ENCODE measurements at places on chromosomes 4 and X.

DNA sequence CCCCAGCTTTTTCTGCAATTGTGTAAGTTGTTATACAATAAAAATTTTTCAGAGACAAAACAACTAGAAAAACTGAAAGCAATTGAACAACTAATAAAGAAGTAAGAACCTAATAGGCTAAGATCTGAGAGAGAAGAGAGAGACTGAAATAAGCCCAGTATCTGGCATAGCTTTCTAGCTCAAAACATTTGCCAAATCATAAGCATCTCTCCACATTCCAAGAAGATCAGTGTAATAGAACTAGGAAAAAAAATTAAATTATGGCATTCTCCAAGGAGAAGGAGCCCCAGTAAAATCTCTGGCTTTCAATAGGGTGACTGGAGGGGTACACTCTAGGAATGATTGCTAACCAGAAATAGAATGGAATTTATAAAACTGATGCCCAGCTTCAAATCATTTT is 19.0 kb upstream of the PPP3CA start:
- no peak for DNase-seq

DNA sequence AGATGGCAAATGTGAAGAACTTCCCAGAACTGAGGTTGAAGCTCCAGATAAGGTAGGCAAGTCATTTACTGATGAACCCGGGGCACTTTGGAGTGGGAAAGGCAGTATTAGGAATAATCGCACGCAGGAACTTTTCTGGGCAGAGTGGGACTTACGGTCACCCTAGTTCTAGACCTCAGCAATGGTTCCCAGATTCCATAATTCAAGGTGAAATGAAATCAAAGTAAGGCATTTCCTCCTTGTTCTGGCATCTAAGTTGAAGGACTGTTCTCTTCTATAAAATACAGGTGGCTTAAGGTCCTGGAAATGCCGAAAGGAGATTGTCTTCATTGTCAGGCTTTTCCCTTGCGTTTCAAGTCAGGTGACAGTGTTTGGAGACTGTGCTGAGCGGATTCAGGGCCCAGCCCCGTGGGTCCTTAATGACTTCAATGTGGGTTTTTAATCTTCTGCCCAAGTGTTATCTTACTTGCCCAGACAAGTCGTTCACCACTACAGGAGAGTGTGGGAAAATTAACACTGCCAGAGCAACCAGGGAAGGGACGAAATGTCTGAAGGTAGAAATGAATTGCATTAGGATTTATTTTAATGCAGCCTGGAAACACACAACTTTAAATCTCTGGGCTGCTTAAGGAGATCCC is 52.1 kb upstream of the STOX2 start:
- DNase-seq: no peak

DNA sequence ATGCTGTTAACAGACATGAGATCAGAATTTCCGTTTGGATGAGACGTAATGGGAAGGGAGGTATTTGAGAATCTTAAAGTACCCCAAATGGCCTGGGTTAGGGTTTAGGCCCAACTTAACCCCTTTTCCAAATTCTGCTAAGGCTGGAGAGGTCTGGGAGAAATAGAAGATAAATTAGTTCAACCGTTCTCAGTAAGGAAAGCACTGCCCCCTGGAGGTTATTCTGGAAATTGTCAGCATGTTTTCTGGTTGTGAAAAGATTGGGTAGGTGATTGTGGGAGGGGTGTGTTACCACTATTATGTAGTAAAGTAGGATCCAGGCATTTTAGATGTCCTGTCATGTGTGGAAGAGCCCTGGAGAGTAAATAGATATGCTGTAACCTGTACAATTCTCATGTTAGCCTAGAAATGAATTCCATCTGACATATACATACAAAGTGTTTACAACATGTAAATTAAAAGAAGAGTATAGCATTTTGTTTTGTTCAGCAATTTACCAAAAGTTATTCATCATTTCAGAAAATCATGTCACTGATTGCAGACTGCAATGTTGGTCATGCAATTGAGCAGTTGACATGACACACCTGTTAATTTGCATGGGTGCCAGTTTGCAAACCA is 26.8 kb upstream of the GRXCR1 start:
- DNase-seq: peak; percentile 38

GRCh38 chr4:129994715-129995114 is 898.8 kb downstream of the C4orf33 start:
- DNase-seq: no peak

GRCh38 chr4:54837576-54838140 is 179.9 kb downstream of the KIT start:
- no peak for DNase-seq

DNA sequence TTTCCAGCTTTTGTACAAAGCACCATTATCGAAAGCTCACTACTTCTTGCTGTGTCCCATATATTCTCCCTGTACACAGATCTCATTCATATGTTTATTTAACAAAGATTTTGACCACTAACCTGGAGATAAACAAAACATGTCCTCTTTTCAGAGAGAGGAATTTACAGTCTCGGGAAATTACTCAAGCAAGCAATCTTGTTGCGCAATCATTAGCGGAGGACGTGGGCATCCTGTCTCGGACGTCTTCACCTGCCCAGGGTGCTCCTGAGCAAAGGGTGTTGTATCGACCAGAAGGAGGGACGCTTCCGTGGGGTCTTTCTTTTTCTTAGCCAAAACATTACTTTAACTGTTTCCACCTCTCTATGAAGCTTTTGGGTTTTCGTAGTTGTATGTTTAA is 66.5 kb upstream of the CLCN4 start:
- no peak for DNase-seq

DNA sequence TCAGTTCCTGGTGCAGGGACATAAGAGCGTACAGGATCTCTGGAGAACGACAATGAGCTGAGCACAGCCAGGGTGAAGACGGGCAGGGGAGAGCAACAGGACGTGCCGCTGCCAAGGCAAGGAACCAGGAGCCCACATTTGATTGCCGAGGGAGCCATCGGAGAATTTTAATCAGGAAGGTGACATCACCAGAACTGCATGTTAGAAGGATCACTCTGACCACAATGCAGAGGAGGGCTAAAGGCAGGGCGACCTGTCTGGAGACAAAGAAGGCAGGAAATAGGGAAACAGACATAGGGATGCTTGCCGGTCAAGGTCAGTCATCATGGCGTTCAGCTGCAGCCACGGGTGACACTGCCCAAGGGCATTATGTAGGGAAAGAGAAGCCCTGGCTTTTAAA is 81.4 kb downstream of the RBM47 start:
- DNase-seq: no peak

GRCh38 chrX:66162331-66162822 is 1.7 kb upstream of the HEPH start:
- no peak for DNase-seq

DNA sequence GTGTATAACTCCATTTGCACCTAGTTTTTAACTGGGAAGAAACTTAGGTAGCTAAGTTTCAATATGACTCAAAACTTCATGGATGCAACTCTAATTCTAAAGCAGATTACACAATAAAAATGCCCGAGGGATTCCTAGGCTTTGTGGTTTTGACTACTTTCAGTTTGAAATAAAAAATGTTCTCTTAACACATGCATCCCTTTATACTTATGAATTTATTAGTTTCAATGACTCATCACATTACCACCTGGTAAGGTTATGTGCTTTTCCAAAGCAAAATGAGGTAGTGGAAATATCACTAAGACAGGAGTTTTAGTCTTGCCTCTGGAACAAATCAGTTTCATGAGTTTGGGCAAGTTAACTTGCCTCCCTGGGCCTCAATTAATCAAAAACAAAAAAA is 125.5 kb downstream of the OPHN1 start:
- no peak for DNase-seq

DNA sequence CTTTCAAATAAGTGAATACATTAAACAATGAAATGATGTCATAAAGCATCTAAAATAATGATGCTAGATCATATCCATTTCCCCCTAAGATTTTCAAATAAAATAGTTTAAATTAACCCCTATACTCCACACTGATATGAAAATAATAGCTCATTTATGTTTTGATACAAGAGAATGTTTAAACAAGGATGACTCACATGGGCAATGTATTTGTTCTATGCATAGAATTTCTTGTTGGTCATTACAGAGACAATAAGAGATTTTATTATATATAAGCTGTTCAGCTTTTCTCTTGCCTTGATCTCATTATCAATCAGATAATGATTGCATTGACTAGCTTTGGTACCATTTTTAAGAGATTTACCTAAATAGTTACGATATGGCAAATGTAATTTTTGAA is 411.7 kb downstream of the ARHGAP24 start:
- no peak for DNase-seq

DNA sequence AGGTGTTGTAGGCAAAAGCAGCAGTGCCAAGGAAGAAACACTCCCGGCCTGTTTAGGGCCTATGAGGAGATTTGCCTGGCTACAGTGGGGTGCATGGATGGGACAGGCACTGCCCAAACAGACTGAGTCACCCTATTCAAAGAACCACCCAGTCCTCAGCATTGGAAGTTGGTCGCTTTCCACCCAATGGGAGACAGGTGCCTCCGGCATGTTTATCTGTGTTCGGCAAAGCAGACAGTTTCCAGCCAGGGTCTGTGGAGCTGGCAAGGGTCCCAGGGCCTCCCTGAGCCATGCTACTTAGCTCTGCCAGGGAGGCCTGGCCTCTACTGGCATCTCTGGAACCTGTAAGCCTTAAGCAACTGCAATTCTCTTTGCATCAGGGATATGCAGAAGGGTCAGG is 165.1 kb upstream of the ATP6AP2 start:
- no peak for DNase-seq

DNA sequence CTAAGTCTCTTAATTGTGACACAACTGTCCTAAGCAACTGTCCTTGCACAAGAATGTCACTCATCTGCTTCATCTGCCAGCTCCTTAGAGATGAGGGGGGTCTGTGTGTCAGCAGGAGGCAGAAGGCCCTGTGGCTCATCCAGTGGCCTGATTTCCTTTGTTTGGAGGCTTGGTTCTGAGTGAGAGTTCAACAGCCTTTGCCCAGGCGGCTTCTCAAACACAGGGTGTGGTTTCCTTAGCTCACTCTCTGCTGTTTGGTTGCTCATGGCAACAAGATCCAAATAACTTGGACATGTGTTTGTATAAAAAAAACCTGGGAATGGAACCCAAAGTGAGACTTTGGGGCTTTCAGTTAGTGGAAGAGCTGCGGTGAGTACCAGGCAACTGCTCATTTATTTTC is 46.6 kb downstream of the MAP7D3 start:
- DNase-seq: no peak

- no peak for DNase-seq
These were observed 152.4 kb downstream of the STAG2 start for GRCh38 chrX:124113621-124114600.

- DNase-seq: no peak
These were observed 88.1 kb downstream of the MBNL3 start for GRCh38 chrX:132400706-132401105.

- no peak for DNase-seq
These were observed 6.8 kb downstream of the FGB start for GRCh38 chr4:154569584-154569983.

GRCh38 chr4:151882072-151882803 is 121.4 kb upstream of the GATB start:
- no peak for DNase-seq

DNA sequence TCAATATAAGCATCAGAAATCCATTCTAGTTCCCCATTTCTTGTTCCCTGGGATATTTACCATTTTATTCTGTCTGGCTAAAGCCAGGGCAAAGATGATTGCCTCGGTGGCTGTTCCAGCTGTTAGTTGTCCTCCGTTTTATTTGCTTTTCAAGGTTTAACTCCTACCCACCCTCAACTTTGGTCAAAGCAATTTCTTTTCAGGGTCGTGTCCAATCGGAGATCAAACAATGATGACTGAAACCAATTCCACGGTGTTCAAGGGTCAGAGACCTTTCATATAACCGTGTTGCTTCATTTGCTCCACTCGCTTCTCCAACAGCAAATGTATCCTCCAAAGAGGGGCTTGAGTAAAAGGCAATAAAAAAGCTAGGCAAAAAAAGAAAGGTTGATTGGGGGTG is 193.5 kb upstream of the FTHL17 start:
- no peak for DNase-seq

GRCh38 chr4:25096251-25096980 is 63.8 kb downstream of the SEPSECS start:
- DNase-seq: no peak

- DNase-seq: no peak
These were observed 41.6 kb upstream of the UGDH start for GRCh38 chr4:39568805-39569204.

- DNase-seq: no peak
These were observed 40.3 kb downstream of the MED28 start for GRCh38 chr4:17654701-17655100.

GRCh38 chr4:93814722-93815121 is 13.8 kb upstream of the ATOH1 start:
- DNase-seq: no peak

DNA sequence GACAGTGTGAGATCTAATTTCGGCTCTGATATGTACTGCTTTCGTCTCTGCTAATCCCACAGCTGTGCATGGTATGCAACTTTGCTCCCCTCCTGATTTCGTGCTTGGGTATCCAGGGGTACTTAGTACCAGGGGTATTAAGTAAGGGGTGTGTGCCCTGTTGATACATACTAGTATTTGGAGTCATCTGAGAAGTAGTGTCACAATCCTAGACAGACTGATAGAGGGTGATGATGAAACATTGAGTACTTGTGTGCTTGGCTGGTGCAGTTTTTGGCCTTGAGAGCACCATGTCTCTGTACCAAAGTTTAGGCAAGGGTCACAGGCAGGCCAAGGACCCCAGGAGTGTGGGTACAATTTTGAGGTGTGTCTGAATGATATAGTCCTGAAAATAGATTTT is 10.9 kb downstream of the GPAT3 start:
- no peak for DNase-seq

DNA sequence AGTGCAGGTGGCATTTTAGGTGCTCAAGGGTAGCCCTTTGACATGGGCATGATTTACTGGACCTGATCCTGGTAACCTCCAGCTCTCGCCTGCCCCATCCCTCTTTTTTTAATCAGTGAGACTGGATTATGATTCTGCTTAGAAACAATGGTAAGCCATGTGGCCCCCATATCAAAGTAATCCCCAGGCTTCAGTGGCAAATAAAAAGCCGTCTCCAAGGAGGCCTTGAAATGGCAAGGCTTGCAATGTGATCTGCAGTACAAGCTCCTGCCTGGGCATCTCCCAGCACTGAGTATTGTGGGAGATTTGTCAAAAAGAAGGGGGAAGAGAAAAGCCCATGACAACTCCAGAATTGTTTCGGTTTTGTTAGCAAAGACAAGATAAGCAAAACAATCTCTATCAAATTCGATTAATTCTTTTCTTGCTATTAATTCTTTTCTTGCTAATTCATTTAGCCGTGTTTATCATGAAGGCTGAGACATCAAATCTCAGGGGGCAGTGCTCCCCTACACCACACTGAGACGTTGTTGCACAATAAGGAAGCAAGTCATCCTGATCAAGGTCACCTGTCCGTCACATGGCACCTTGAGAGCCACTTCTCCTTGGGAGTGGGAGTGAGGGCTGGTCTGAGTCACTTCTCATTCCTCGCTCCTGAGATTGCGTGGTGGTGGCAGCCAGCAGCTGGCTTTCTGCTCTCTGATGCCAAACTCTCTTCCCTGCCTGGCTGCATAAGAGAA is 312.7 kb upstream of the GATB start:
- no peak for DNase-seq

DNA sequence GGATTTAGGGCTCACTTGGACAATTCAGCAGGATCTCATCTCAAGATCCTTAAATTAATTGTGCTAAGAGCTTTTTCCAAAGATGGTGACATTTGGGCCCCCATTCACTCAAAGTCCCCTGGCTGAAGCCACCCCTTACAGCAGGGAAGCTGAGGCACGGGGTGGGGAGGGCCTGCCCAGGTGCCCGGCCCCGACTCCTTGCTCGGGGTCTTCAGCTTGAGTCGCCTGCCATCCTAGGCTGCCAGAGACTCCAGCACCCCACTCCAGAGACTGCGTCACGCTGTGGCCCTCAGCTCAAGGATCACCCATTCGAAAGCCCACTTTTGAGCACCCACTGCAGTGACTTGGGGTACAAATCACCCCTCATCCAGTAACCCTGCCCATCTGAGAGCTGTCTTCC is 39.2 kb upstream of the GPR78 start:
- DNase-seq: no peak
